H9 (cell line): ENCODE measurements at places on chromosomes 11 and 22. TPM values are rescaled to one million over a fixed set of nuclear protein-coding genes. Genes with fewer than 3 reads are reported as not detected.
A peak's percentile ranks its signal among the peaks of the same experiment; 100 is the strongest.

DNA sequence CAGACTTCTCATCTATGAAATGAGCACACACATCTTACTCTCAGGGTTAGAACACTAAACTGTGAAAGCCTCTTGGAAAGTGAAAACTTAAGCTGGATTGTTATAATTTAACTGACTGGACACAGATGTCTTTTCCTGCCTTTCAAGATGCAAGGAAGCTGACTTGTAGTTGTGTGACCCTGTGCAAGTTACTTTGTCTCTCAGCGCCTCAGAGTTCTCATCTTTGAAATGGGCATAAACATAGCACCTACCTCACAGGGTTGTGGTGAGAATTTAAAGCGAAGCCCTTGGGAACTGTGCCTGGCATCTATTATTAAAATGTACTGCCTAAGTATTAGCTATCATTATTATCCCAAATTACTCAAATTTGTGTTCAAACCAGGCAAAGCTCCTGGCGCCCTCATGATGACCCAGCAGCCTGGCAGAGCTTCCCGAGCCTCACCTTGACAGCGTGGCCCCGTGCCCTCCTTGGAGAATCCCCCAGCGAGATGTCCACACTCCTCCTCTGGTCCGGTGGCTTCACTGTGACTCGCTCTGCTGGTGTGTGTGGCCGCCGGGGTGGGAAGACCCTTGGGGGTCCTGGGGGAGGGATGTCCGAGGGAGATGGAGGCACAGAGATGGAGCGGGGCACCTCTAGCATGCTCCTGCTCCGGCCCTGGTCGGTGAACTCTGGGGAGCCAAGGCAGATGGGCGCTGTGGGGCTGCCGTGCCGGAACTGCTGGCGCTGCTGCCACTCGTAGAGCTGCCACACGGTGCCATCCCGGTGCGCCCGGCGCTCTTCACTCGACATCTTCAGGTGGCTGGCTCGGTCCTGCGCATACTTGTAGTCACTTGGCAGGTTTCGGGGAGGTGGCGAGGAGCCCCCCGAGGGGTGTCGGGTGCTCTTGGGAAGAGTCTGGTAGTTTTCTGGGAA lies 78.2 kb downstream of the C11orf58 start:
- H3K27me3 ChIP-seq, result no peaks in the 10 kb centered on the region
- no peaks in the 10 kb centered on the region for H3K4me1 ChIP-seq
- no peak for DNase-seq

- H3K27ac ChIP-seq, result no peak overlapping the region
- H3K27me3 ChIP-seq, result no peaks in the 10 kb centered on the region
- peaks cover 2% of the 10 kb centered on the region; the same call in 1 of the 2 replicates for H3K4me1 ChIP-seq
- no peak for DNase-seq
These were observed 56.1 kb upstream of the SLC35C1 start for GRCh38 chr11:45748801-45749200.

GRCh38 chr11:64396079-64396591 lies 37.2 kb downstream of the RPS6KA4 start:
- H3K4me3 ChIP-seq, result peak overlapping the region; percentile 55; the same call in 2 of the 3 replicates
- peak; percentile 78 for DNase-seq
- peaks cover 3% of the 10 kb centered on the region; the same call in 1 of the 2 replicates for H3K4me1 ChIP-seq
- no peak overlapping the region for H3K27ac ChIP-seq

DNA sequence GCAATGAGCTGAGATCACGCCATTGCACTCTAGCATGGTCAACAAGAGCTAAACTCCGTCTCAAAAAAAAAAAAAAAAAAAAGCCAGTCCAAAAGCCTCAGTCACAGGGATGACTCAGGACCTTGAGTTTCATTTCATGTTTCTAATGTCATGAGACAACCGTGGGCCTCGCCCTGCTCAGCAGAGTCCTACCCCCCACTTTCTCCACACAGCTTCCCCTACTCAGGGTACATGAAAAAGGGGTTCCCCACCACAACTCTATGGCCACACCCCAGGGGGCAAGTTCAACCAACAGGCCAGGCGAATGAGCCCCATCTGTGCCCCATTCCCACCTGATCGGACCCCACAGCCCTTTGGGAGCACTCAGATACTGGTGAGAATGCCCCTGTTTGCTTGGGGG lies 24.3 kb upstream of the ADA2 start:
- no peak overlapping the region; the same call in 2 of the 3 replicates for H3K4me3 ChIP-seq
- peaks cover 3% of the 10 kb centered on the region; the same call in 1 of the 2 replicates for H3K4me1 ChIP-seq
- peaks cover 3% of the 10 kb centered on the region; the same call in 2 of the 3 replicates for H3K36me3 ChIP-seq
- no peak for DNase-seq
- no peak overlapping the region for H3K27ac ChIP-seq

GRCh38 chr11:91998481-91998880 lies 226.1 kb upstream of the FAT3 start:
- no peak for DNase-seq
- no peaks in the 10 kb centered on the region for H3K36me3 ChIP-seq

TRIM3 gene
- 12.3 and 14.4 TPM in 2 replicates for total RNA-seq

GRCh38 chr11:86151174-86152005 lies 82.5 kb upstream of the PICALM start:
- no peaks in the 10 kb centered on the region for H3K27me3 ChIP-seq
- H3K36me3 ChIP-seq, result no peaks in the 10 kb centered on the region
- H3K4me1 ChIP-seq, result peaks cover 4% of the 10 kb centered on the region; the same call in 1 of the 2 replicates
- H3K4me3 ChIP-seq, result no peak overlapping the region
- no peak overlapping the region for H3K27ac ChIP-seq

GRCh38 chr11:115745610-115746512 lies 241.6 kb upstream of the CADM1 start:
- no peak overlapping the region for H3K27ac ChIP-seq
- H3K36me3 ChIP-seq, result no peaks in the 10 kb centered on the region
- peaks cover 3% of the 10 kb centered on the region; the same call in 1 of the 2 replicates for H3K27me3 ChIP-seq

LDLRAD3 gene
- total RNA-seq, result 11.5 and 12.1 TPM in 2 replicates

DNA sequence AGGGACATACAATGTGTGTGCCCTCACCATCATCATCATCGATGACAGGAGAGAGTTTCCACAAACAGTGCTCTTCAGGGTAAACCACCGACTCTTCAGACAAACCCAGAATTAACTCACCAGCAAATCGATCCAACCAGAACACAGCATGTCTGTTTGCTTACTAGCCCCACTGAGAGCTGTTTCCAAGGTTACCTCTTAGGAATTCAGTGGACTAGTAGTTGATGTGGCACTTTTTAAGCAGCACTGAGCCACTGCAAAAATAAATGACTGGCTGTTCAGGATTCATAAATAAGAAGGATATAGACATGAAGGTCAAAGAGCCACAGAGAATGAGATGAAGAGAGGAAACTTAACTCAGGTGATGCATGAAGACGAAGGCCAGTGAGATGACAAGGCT lies 83.1 kb downstream of the PARVA start:
- H3K36me3 ChIP-seq, result peaks cover 4% of the 10 kb centered on the region; the same call in 1 of the 2 replicates
- H3K27me3 ChIP-seq, result peaks cover 2% of the 10 kb centered on the region; the same call in 1 of the 2 replicates
- no peak overlapping the region for H3K4me3 ChIP-seq
- no peak for DNase-seq
- H3K4me1 ChIP-seq, result no peaks in the 10 kb centered on the region
- no peak overlapping the region for H3K27ac ChIP-seq

DDI1 gene
- not detected in 2 replicates for total RNA-seq

- DNase-seq, result no peak
- H3K36me3 ChIP-seq, result peaks cover 76% of the 10 kb centered on the region
These were observed 34.1 kb downstream of the PHLDB1 start for GRCh38 chr11:118641397-118642019.
